Neural crest cell (in vitro differentiated cells): ENCODE measurements at places on chromosomes 7 and 10. TPM values are rescaled to one million over a fixed set of nuclear protein-coding genes. Genes with fewer than 3 reads are reported as not detected.

The FGL2 gene
- not detected in 2 replicates for total RNA-seq

The LRRD1 gene
- total RNA-seq, result 0.57 and 0.58 TPM in 2 replicates

The CALHM3 gene
- not detected in 2 replicates for total RNA-seq

The TBXAS1 gene
- 4.1 and 5.7 TPM in 2 replicates for total RNA-seq

The R3HCC1L gene
- 18.4 and 20.4 TPM in 2 replicates for total RNA-seq

The SLC26A5 gene
- total RNA-seq, result not detected in 2 replicates

The HOXA2 gene
- 41.2 and 41.6 TPM in 2 replicates for total RNA-seq

The CAV2 gene
- total RNA-seq, result 1.6 and 1.9 TPM in 2 replicates

The GPR15LG gene
- not detected in 2 replicates for total RNA-seq

The CALHM1 gene
- not detected in 2 replicates for total RNA-seq

The CPN1 gene
- not detected in 2 replicates for total RNA-seq

The CABCOCO1 gene
- total RNA-seq, result 0.30 TPM in 1 of 2 replicates, not detected in the other

The LSM8 gene
- total RNA-seq, result 49.9 and 50.0 TPM in 2 replicates

The SEMA3C gene
- 36.6 and 36.9 TPM in 2 replicates for total RNA-seq

The CHAT gene
- total RNA-seq, result 2.7 and 3.3 TPM in 2 replicates

The ADRA2A gene
- 0.07 and 0.14 TPM in 2 replicates for total RNA-seq

The RADIL gene
- 12.2 and 13.8 TPM in 2 replicates for total RNA-seq

- peak overlapping the region; percentile 91 for H3K4me3 ChIP-seq
- DNase-seq, result no peak
- peaks cover 47% of the 10 kb centered on the region for H3K4me1 ChIP-seq
- no peak overlapping the region for H3K27ac ChIP-seq
- no peaks in the 10 kb centered on the region for H3K36me3 ChIP-seq
- H3K27me3 ChIP-seq, result no peaks in the 10 kb centered on the region
Measured at GRCh38 chr10:72261784-72262404, 11.8 kb upstream of the DDIT4 start.

- H3K27me3 ChIP-seq, result no peaks in the 10 kb centered on the region
- H3K4me3 ChIP-seq, result peak overlapping the region; percentile 92
- H3K27ac ChIP-seq, result peak overlapping the region; percentile 98
- DNase-seq, result no peak
Measured at GRCh38 chr10:25017154-25017590, 760 bp downstream of the THNSL1 start.

- no peak overlapping the region for H3K27ac ChIP-seq
- no peaks in the 10 kb centered on the region for H3K36me3 ChIP-seq
- H3K4me1 ChIP-seq, result peaks cover 45% of the 10 kb centered on the region
Measured at GRCh38 chr10:101285519-101286070, 56.3 kb upstream of the LBX1 start.

DNA sequence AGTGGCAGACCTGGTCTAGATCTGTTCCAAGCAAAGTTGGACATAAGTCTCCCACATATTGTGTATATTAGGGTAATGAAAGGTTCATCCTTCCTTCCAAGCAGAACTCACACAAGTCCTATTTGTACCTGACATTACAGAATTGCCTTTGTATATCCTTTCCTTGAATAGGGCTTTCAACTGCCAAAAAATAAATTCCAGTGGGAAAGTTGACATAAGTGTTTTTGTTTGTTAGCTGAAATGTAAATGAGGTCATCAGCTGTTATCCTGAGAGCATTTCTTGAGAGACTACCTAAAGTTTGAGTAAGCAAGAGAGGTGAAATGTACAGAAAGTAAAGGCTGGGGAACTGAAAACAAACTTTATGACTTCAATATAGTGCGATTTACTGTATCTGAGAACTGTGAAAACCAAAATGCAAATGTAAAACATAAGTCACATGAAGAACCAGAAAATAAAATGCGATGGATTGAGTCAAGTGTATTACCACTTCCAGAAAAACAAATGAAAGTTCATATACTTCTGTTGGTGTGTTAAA, 527.3 kb upstream of the SEMA3D start:
- H3K4me1 ChIP-seq, result no peaks in the 10 kb centered on the region
- no peak overlapping the region for H3K27ac ChIP-seq

GRCh38 chr10:11560076-11560709, 51.3 kb downstream of the USP6NL start:
- no peak overlapping the region for H3K4me3 ChIP-seq
- peaks cover 28% of the 10 kb centered on the region for H3K36me3 ChIP-seq
- DNase-seq, result no peak
- H3K27ac ChIP-seq, result no peak overlapping the region
- H3K27me3 ChIP-seq, result no peaks in the 10 kb centered on the region
- H3K4me1 ChIP-seq, result peaks cover 3% of the 10 kb centered on the region

DNA sequence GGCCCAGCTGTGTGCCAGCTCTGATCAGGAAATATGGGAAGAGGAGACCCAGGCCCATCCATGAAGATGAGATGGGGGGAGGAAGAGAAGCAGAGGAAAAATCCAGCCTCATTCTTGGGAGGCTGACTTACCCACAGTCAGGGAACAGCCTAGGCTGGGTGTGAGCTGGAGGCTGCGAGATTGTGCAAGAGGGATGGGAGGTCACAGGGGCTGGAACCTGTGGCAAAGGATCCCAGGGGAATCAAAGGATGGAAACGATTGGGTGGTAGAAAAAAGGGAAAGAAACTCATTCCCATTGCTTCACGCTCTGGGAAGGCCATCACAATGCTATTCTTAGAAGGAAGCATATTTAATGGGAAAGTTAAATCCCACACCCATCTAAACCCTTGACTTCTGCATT, 26.7 kb upstream of the CRHR2 start:
- no peaks in the 10 kb centered on the region for H3K27me3 ChIP-seq
- H3K4me1 ChIP-seq, result peaks cover 3% of the 10 kb centered on the region
- H3K27ac ChIP-seq, result no peak overlapping the region
- no peak overlapping the region for H3K4me3 ChIP-seq

DNA sequence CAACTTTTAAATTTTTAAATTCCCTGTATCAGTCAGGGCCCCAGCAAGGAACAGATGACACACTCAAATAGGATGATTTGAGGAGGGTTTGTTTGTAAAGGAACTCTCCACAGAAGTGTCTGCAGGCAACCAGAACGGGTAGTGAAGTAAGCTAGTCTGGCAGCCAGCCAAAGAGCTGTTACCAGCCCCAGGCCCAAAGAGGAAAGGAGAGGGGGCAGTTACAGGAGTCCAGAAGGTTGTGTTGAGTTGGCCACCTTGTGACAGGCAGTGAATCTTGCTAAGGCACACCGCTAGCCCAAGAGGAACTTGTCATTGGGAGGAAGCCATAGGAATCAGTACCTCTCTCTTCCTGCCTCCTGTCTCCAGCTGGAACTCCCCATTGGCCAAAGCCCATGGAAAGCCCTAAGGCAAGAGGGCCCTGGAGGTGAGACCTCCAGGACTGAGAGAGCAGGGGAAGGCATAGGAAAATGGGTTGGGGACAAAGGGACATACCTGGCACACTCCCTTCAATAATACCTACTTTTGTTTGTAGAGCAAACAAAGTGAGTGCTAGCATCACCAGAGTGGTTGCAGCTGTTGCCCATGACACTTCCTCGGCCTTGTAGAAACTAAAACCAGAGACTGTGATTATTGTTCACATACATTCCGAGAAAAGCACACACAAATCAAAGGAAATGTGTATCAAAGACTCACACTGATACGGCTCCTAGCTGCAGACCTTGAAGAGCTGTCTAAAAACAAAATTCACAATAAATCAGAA, 25.4 kb upstream of the GATAD1 start:
- no peaks in the 10 kb centered on the region for H3K36me3 ChIP-seq
- DNase-seq, result no peak
- no peak overlapping the region for H3K27ac ChIP-seq
- no peak overlapping the region for H3K4me3 ChIP-seq
- H3K27me3 ChIP-seq, result no peaks in the 10 kb centered on the region
- peaks cover 13% of the 10 kb centered on the region for H3K4me1 ChIP-seq

- no peak overlapping the region for H3K4me3 ChIP-seq
- no peak overlapping the region for H3K27ac ChIP-seq
- H3K27me3 ChIP-seq, result no peaks in the 10 kb centered on the region
- peaks cover 12% of the 10 kb centered on the region for H3K36me3 ChIP-seq
- DNase-seq, result no peak
- H3K4me1 ChIP-seq, result no peaks in the 10 kb centered on the region
Measured at GRCh38 chr7:149427096-149427680, 33.7 kb downstream of the ZNF777 start.

DNA sequence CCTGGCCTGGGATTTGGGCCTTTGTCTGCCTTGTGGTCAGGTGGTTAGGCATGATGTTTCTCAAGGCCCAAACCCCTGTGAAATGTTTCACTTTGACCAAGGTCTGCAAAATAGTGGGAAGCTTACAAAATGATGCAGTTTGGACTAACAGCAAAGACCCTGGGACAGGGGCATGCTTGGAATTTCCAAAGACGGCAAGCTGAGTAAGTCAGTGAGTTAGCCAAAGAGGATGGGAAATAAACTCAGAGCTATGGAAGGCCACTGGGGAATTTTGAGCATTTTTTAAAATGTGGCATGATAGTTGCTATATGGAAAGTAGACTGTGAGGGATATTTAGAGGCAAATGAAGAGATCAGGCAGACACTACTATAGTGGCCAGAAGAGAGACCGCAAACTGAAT, 31.6 kb upstream of the PPP1R3C start:
- H3K36me3 ChIP-seq, result no peaks in the 10 kb centered on the region
- no peaks in the 10 kb centered on the region for H3K27me3 ChIP-seq
- DNase-seq, result no peak
- H3K4me3 ChIP-seq, result no peak overlapping the region
- no peak overlapping the region for H3K27ac ChIP-seq

- no peaks in the 10 kb centered on the region for H3K27me3 ChIP-seq
- no peak for DNase-seq
- no peak overlapping the region for H3K27ac ChIP-seq
- no peaks in the 10 kb centered on the region for H3K4me1 ChIP-seq
- H3K4me3 ChIP-seq, result no peak overlapping the region
- peaks cover 16% of the 10 kb centered on the region for H3K36me3 ChIP-seq
Measured at GRCh38 chr7:105512415-105512814, 9.7 kb downstream of the PUS7 start.

DNA sequence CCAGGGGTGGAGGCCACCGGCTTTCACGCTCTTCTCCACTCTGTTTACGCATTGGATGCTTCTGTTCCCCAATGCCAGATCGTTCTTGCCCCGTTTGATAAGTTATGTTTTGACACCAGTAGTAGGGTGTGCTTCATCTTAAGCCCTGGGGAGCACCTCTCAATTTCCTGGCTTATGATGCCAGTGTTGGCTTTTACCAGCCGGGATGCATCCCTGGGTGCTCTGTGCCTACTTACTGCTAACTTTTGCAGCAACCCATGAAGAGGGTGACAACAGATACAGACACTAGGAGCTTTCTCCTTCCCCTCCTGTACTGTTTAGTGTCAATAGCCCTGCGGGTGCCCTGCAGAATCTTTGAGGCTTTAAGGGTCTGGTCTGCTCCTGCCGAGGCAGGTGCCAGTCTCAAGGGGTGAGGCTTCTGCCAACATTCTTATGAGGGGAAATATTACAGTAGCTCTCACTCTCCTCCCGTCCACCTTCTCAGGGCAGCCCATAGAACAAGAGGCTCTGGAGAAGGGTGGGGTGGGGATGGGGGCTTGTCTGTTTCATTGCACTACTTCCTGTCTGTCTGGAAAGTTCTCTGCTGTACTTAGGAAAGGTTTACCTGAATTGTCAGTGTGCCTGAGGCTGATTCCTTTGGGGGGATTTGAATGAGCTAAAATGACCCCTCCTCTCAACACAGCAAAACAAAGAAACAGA, 23.3 kb downstream of the ADCY1 start:
- peaks cover 4% of the 10 kb centered on the region for H3K36me3 ChIP-seq
- DNase-seq, result no peak
- no peak overlapping the region for H3K4me3 ChIP-seq
- no peaks in the 10 kb centered on the region for H3K27me3 ChIP-seq
- peaks cover 16% of the 10 kb centered on the region for H3K4me1 ChIP-seq

- no peak overlapping the region for H3K27ac ChIP-seq
- H3K4me3 ChIP-seq, result no peak overlapping the region
- H3K36me3 ChIP-seq, result no peaks in the 10 kb centered on the region
- peaks cover 48% of the 10 kb centered on the region for H3K4me1 ChIP-seq
- DNase-seq, result no peak
- H3K27me3 ChIP-seq, result no peaks in the 10 kb centered on the region
Measured at GRCh38 chr10:34622945-34623344, 192.2 kb downstream of the PARD3 start.

DNA sequence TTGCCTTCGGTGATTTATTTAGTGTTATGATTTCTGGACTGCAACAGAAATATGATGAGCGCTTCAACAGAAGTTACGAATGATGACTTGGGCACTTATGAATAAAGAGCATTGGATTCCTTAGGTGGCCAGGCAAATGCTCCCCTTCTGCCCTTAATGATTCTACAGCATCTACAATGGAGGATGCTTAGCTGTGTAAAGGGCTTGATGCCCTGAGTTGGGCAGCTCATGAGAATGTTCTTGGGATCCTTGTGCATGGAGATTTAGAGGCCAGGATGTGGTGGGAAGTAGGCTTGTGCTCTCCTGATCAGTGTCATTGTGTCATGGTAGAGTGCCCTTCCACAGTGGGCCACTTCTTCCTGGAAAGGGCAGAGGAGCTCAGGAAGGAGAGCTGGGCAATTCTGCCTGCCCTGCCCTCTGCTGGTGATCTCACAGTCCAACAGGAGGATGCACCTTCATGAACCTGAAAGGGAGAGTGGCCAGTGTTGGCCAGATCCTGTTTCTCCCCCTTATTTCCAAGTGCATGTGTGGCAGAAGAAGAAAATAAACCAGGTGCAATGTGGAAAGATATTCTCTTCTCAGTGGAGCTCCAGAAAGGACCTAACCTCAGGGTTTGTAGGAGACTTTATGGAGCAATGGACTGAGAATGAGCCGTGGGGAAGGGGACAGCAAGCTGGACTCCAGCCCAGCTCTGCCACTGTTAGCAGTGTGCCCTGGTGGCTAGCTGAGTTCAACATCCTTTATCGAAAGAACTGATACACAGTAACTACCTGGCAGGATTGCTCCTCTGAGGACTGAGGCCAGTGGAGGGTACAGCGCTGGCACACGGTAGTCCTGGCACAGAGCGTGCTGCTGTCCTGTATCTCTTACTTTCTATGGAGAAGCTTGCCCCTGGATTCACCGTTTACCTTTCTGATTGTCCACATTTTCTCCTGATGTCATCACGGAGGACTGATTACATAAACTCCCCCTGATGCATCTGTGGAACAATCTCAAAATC, 182.9 kb downstream of the BMPER start:
- H3K36me3 ChIP-seq, result no peaks in the 10 kb centered on the region
- H3K4me3 ChIP-seq, result no peak overlapping the region
- H3K27me3 ChIP-seq, result no peaks in the 10 kb centered on the region

GRCh38 chr7:158651968-158652565, 52.5 kb downstream of the NCAPG2 start:
- H3K4me1 ChIP-seq, result peaks cover under 1% of the 10 kb centered on the region
- no peak overlapping the region for H3K4me3 ChIP-seq
- peaks cover 35% of the 10 kb centered on the region for H3K36me3 ChIP-seq
- H3K27ac ChIP-seq, result no peak overlapping the region
- no peak for DNase-seq
- no peaks in the 10 kb centered on the region for H3K27me3 ChIP-seq

- no peak overlapping the region for H3K4me3 ChIP-seq
Measured at GRCh38 chr10:88562152-88562551, 21.0 kb downstream of the RNLS start.

GRCh38 chr7:22231806-22232205, 125.1 kb downstream of the RAPGEF5 start:
- no peaks in the 10 kb centered on the region for H3K27me3 ChIP-seq
- no peak for DNase-seq
- no peak overlapping the region for H3K27ac ChIP-seq
- H3K4me3 ChIP-seq, result no peak overlapping the region
